ENCODE measurements at places on chromosomes 6 and 20.
A peak's percentile ranks its signal among the peaks of the same experiment; 100 is the strongest.

- H3K4me1 ChIP-seq: no peaks in the 10 kb centered on the region
- H3K27me3 ChIP-seq: no peaks in the 10 kb centered on the region
- H3K27ac ChIP-seq: no peak overlapping the region
- H3K4me3 ChIP-seq: no peak overlapping the region
These were observed 1226.1 kb downstream of the GRIK2 start for GRCh38 chr6:102619585-102619984.

GRCh38 chr6:130368576-130368975 is 2.8 kb downstream of the TMEM200A start:
- H3K27ac ChIP-seq: no peak overlapping the region
- H3K4me3 ChIP-seq: no peak overlapping the region
- peaks cover 13% of the 10 kb centered on the region for H3K4me1 ChIP-seq
- H3K27me3 ChIP-seq: peaks cover 5% of the 10 kb centered on the region
- no peaks in the 10 kb centered on the region for H3K36me3 ChIP-seq

DNA sequence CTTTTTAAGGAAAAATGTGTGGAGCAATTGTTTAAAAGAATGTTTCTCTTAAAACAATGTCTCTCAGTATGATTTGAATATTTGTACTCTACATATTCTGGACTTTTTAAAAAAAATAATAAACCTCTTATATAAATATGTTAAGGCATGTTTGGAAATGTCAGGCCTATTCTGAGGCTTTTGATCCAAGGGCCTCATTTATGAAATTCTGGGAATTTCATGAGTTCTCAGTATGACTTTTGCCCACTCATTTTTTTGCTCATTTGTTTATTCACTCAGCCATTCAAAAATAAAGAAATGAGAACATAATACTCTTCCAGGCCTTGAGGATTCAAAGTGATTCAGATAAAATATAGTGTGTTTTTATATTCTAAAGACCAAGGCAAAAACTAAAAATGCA is 60.4 kb downstream of the DOK5 start:
- no peak for DNase-seq
- no peaks in the 10 kb centered on the region for H3K27me3 ChIP-seq
- no peak overlapping the region for H3K27ac ChIP-seq
- H3K4me3 ChIP-seq: no peak overlapping the region
- no peaks in the 10 kb centered on the region for H3K36me3 ChIP-seq

DNA sequence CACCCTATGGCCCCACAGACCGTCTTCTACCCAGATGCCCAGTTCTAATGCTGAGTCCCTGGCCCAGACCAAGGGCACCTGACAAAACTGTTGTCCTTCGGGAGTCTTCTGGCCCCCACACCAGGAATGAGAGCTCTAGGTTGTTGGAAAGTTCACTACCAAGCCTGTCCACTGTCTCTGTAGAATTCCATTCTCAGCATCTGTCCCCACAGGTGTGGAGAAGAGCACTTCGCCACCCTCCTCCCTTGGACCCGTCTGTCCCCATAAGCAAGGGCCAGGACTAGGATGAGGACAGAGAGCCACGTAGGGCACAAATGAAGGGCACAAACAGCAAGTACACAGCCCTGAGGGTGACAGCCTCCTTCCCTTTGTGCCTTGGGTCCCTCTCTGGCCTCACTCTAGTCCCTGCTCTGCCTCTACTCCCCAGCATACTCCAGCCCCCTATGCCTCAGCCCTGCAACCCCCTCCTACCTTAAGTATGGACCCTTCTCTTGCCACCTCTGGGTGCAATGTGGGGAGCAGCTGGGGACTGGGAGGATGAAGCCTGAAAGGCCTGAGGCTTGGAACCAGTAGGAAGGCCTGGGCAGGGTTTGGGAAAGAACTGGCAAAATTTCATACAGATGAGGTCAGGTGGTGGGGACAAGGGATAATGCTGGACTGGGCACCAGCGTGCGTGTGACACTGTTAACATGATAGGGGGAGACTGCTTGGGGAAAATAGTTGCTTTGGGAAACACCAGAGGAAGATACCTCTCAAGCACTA is 4.3 kb downstream of the LZTS3 start:
- H3K36me3 ChIP-seq: no peaks in the 10 kb centered on the region
- H3K4me3 ChIP-seq: no peak overlapping the region
- peaks cover 3% of the 10 kb centered on the region for H3K27me3 ChIP-seq
- H3K27ac ChIP-seq: no peak overlapping the region
- peaks cover 5% of the 10 kb centered on the region for H3K4me1 ChIP-seq
- no peak for DNase-seq

- H3K4me3 ChIP-seq: peak overlapping the region; percentile 24
- H3K4me1 ChIP-seq: peaks cover 23% of the 10 kb centered on the region
- H3K27me3 ChIP-seq: peaks cover 17% of the 10 kb centered on the region
- no peaks in the 10 kb centered on the region for H3K36me3 ChIP-seq
- no peak overlapping the region for H3K27ac ChIP-seq
These were observed 207.9 kb downstream of the MYLK4 start for GRCh38 chr6:2542858-2543218.

- peaks cover 21% of the 10 kb centered on the region for H3K27me3 ChIP-seq
- DNase-seq: no peak
- no peaks in the 10 kb centered on the region for H3K4me1 ChIP-seq
- H3K4me3 ChIP-seq: no peak within 1 kb of the TSS
- H3K27ac ChIP-seq: no peak within 1 kb of the TSS
These were observed at the start of gene SAMD5 for GRCh38 chr6:147508042-147508865. Gene SAMD5, plus strand, starts transcription at chr6:147508690. Its CDS starts 239 bp downstream, at chr6:147508929.
